GM12892 (cell line): ENCODE measurements at places on chromosomes 7 and 10.

DNA sequence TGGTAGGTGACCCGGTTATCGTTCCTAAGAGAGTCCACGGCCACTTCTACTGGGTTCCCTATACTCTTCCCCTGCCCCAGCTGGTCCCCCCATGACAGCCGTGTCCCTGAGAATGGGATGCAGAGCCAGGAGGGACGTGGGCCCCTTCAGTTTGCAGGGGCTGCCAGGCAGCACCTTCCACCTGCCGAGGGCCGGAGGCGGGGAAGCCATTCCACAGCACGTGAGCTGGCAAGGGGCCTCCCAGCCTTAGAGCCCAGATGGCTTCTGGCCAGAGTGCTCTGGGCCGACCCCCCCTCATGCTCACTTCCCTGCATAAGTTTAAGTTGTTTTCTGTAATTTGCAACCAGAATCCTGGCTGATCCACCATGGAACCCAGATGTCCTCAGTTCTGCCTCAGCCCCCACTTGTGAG, 39.0 kb downstream of the DIP2C start:
- DNase-seq, result no peak

GRCh38 chr7:4240042-4240441, 442.1 kb upstream of the FOXK1 start:
- no peak for DNase-seq

- no peak for DNase-seq
Observed at GRCh38 chr10:50740293-50740648, 535 bp downstream of the ASAH2B start.

GRCh38 chr10:72171175-72171630, 44.6 kb upstream of the ANAPC16 start:
- DNase-seq, result no peak

DNA sequence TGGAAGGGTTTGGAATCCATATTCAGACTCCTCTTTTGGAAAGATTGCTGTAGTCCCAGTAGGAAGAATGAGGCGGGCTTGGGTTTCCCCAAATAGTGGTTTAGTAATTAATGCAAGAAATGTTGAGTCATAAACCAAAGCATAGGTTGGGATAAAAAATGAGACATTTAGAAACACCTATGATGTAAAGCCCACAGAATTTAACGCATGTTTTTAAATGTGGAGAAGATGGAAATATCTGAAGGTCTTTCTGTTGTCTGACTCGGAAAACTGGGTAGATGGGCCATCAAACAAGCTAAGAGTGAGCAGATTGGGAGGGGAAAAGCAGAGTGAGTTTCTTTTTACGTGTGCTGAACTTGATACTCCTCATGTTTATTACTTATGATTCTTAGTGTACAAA, 62.2 kb downstream of the LANCL2 start:
- no peak for DNase-seq

- DNase-seq, result no peak
Observed at GRCh38 chr7:24922099-24922773, 57.7 kb downstream of the OSBPL3 start.

DNA sequence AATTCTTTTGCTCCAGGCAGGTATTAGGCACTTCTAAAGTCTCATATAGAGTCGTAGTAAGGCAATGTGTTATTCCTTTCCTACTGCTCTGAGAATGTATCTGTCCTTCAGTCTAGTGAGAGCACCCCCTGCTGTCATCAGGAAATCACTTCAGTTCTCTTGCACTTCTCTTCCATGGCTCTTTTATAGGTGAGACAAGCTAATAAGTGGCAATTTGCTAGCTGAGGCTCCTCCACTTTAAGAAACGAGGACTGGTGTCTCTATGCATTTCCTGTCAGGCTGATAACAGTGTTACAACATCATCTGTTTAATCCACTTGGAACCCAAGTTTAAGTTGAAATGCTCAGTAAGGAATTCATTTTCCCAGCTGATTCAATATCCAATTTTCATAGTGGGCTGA, 350.6 kb downstream of the TFEC start:
- no peak for DNase-seq

GRCh38 chr10:56874950-56875349, 513.9 kb upstream of the ZWINT start:
- no peak for DNase-seq

DNA sequence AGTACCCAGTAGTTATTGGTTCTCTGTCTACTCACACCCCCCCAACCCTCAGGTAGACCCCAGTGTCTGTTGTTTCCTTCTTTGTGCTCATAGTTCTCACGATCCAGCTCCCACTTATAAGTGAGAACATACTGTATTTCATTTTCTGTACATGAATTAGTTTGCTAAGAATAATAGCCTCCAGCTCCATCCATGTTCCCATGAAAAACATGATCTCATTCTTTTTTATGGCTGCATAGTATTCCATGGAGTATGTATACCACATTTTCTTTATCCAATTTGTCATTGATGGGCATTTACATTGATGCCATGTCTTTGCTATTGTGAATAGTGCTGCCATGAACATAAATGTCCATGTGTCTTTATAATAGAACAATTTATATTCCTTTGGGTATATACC, 2.6 kb upstream of the FRMPD2 start:
- no peak for DNase-seq

GRCh38 chr10:121864168-121864567, 63.7 kb downstream of the ATE1 start:
- no peak for DNase-seq

- DNase-seq, result no peak
Observed at GRCh38 chr7:69814421-69814962, 216.2 kb downstream of the AUTS2 start.

- DNase-seq, result no peak
Observed at GRCh38 chr7:32048970-32049491, 21.2 kb downstream of the PDE1C start.

DNA sequence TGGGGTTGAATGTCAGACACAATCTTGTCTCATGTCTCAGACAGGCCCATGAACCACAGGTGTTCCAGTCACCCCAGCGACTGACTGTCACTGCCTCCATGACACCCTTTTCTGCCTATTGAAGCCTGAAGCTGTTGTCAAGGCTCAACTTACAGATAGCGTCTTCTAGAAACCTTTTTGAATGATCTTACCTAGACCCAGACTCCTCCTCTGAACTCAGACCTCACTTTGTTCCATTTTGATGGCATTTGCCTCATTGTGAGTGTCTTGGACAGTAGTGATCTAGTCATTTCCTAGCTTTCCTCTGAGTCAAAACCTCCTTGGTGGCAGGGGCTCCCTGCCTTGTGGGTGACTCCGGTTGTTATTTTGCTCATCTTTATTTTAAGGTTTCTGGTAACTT, 98.3 kb upstream of the AGK start:
- DNase-seq, result no peak
